ENCODE measurements at places on chromosomes 7 and 10.

GRCh38 chr10:52778511-52779392 is 6.2 kb upstream of the MBL2 start:
- peak; percentile 74 for DNase-seq

DNA sequence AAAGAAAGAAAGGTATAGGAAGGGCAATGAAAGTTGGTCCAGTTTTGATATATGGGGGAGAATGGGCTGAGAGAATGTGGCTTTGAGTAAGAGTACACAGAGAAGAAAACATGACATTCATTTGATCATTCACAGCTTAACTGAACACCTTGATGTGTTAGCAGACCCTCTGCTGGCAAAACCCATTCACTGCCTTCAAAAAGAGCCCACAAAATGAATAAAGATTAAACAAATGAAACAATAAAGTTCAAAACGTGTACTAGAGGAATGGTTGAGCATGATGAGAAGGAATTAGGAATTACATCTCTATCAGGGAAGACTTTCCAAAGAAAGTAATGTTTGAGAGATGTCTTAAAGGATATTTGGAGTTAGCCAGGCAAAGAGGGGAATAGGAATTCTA is 2.1 kb downstream of the WEE2 start:
- DNase-seq: no peak

GRCh38 chr10:82908096-82908495 is 1033.1 kb downstream of the NRG3 start:
- no peak for DNase-seq

GRCh38 chr7:39880556-39880955 is 69.5 kb upstream of the CDK13 start:
- DNase-seq: no peak

- DNase-seq: peak; percentile 29
Measured at GRCh38 chr7:39075210-39075609, 97.5 kb downstream of the POU6F2 start.

DNA sequence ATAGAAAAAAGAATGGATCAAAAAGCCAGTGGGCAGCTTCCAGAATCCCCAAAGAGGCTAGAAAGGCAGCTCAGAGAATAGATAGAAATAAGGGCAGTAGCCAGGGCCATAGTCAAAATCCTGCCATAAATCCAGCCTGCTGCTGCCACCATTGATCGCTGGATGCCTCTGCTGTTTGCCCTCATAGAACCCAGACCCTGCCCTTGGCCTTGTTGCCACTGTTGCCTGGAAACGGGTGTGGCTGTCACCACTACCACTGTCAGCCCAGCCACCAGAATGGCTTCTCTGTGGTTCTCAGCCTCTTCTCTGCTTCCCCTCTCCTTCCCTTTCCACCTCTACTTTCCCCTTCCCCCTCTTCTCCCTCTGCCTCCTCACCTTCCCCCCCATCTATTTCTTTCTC is 57.8 kb downstream of the HHEX start:
- DNase-seq: no peak

DNA sequence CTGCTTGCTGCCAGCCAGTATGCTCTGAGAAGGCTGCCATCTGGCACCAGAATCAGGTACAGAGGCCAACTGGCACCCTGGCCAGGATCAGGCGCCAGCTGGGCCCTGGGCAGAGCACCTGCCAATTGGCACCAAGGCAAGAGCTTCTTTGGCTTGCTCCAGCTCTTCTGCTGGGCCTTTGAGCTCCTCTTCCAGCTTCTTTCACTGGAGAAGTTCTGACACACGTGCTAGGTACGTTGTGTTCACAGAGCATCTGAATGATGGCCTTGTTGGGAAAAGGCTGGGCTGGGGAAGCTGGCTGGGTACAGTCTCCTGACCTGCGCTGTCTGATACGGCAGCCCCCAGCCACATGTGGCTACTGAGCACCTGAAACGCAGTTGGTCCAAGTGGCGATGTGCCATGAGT is 31.7 kb upstream of the OPALIN start:
- no peak for DNase-seq

GRCh38 chr7:1533547-1534329 is 3.2 kb downstream of the MAFK start:
- no peak for DNase-seq

- DNase-seq: peak; percentile 68
Measured at GRCh38 chr10:110174201-110174600, 33.2 kb upstream of the MXI1 start.

DNA sequence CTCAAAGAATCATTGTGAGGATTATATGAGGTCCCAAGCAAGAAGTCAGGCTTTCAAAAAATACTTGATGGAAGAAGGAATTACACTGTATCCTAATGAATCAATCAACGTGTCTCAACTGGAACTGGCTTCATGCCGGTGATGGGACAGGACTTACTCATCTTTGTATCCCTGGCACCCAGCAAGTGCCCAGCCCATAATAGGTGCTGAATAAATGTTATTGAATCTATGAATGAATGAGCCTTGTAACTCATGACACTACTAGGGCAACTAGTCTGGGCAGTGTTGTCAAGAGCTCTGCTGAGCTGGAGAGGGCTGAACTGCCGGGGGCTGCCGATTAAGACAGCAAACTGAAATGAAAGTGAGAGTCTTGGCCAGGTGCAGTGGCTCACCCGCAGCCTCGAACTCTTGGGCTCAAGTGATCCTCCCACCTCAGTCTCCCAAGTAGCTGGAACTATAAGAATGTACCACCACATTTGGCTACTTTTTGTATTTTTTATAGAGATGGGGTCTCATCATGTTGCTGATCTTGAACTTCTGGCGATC is 87.2 kb upstream of the KIF5B start:
- no peak for DNase-seq

DNA sequence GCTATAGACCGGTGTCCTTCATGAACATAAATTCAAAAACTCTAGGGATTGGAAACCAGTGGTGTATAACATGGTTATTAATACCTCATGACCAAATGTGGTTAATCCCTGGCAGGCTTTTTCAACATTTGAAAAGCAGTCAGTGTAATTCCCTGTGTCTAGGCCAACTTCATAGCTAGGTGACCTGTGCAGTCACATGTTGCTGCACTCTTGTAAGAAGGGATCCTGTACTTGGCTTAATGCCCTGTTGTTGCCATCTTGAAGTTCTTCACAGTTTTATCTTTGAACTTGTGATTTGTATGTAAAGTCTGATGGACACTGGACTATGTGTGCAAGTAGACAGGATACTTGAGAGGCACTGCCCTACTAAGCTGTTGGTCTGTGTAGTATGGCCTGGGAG is 39.7 kb downstream of the ZNF33A start:
- DNase-seq: no peak

GRCh38 chr7:69668339-69668870 is 70.1 kb downstream of the AUTS2 start:
- DNase-seq: no peak

GRCh38 chr10:6957851-6958250 is 377.8 kb upstream of the PRKCQ start:
- DNase-seq: no peak

DNA sequence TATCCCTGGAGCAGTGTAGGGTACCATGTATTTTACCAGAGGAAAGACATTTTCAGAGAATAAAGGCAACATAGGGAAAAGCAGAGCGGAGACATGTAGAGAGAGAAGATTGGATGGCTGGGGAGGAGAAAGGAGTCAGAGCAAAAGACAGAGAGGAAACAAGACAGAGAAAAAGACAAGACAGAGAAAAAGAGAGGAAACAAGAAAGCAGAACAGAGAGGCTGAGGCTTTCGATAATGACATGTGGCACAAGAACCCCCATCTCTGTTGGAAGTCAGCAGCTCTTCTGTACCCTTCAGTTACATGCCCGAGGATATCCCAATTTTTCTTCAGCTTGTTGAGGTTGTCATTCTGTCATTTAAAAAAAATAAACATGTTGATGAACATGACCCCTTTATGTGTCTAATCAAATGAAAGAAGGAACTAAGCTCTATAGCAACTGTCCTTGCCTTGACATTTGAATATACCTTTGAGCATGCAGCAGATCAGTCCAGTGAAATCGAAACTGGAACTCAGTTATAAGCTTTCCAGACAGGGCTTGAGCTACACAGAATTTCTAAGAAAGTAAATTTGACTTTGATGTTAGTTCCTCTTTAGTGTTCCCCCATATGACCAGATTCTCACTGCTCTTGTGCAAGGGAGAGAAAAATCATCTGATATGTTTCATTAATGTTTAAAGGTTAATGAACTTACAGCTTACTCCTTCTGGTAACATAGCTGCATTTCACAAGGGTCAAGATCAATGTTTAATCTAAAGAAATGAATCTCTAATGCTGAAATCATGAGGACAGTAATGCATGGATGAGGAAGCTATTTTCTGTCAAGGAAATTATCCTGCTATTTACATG is 75.1 kb upstream of the SP4 start:
- DNase-seq: no peak

DNA sequence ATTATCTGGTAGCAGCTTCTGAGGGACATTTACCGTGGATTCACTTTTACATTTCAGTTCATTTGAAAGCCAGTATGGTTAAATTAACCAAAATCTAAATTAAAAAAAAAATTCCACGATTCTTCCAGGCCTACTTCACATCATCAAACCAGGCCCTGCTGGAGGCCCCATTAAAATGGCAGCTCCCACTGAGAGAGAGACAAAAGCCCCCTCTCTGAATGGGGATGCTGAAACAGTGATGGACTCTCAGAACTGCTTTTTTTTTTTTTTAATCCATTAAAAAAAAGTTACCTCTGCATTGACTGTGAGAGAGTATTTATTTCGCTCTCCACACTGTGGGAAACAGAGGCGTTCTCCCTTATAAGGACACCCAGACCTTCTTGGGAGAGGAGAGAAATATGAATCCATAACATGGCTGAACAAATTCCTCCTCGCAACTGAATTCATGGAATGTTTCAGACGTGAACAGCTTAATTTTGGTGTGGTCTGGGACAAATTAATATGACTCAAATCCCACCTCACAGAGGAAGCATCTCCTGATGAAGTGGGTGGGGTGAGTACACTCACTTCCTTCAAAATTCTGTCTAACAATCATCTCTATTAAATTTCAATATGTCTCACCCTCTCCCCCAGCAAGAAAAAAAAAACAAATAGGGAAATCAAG is 73.5 kb downstream of the SAMD9 start:
- DNase-seq: peak; percentile 12

DNA sequence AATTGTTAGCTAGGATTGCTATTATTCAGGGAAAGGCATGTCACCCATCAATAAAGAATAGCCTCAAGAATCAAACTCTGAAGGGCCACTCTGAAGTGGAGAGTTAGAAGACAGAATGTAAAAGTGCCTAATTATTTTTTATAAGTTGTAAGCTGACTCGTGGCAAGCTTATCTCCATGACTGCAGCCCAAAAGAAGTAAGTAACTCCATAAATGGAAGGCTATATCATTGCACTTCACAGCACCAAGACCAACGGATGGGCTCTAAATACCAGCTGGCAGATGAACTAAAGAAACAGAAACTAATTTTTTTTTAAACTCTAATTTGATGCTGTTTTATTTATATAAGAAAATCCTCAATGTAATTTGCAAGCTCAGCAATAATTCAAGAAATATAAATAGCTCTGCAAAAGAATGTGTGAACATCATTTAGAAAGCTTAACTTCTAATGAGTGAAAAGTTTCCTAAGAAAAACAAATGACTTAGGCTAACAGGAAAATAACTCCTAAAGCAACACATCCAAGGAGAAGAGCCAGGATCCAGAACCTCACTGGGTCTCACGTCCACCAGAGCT is 165.5 kb downstream of the SNX13 start:
- no peak for DNase-seq

DNA sequence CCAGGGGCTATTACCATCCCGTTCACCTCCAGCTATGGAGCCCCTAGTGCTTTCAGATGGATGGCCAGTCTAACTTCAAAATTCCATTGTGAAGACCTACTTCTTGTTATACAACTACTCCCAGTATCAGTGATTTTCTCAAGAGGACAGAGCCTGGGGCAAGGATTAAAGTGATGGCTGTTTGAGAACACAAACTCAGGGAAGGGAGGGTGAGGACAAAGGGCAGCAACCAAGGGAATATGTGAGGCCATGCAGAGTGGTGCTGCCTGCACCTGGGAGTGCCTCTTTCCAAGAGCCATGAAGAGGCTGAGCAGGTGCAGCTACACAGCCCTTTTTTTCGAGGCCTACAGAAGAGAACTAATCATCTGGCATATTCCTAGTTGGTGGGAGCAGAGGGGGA is 303.5 kb upstream of the BMPER start:
- no peak for DNase-seq

GRCh38 chr10:129605266-129605985 is 138.4 kb downstream of the MGMT start:
- DNase-seq: no peak

GRCh38 chr10:9294132-9294663 is 1239.7 kb downstream of the GATA3 start:
- no peak for DNase-seq

GRCh38 chr7:79653136-79653631 is 199.7 kb upstream of the MAGI2 start:
- DNase-seq: no peak

- DNase-seq: no peak
Measured at GRCh38 chr7:101395376-101395775, 32.7 kb downstream of the COL26A1 start.

DNA sequence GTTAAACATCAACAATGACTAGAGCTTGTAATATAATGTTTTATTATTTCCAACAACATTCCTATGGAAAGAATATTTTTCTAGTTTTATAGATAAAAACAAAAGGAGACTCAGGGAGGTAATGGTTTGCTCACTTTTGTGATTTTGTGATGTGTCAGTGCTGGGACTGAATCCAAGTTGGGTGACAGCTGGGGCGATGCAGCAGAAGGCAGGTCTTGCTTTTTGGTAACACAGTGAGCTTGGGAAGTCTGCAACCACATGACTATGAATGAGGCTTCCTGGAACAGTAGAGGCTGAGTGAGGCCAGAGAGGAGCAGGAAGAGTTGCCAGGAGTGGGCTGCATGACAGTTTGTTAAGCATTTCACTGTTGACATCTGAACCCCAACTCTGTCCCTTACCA is 4.9 kb upstream of the YKT6 start:
- peak; percentile 42 for DNase-seq

Measured in NCI-H69 (cell line).